ENCODE measurements at places on chromosomes 1 and 21. TPM values are rescaled to one million over a fixed set of nuclear protein-coding genes. Genes with fewer than 3 reads are reported as not detected.

DCDC2B gene
- total RNA-seq: not detected

DNA sequence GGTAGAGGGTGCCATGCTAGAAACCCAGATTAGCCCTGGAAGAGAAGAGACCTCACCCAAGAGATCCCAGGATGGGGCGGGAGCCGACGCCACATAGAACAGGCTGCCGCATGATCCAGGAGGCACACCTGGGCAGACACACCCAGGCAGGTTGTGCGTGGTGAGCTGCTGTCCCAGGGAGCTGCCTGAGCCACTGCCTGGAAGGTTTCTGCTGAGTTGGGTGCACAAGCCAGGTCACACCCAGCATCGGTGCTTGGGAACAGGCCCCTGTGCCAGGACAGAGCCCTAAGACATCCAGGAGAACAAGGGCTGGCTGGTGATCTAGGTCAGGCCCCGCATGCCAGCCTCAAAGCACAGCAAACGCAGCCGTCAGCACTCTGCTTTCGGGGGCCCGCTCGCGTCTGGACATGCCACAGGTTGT lies 40.2 kb downstream of the CTNNBIP1 start:
- no peak for DNase-seq
- H3K27ac ChIP-seq: no peak overlapping the region
- H3K36me3 ChIP-seq: no peaks in the 10 kb centered on the region
- H3K27me3 ChIP-seq: no peaks in the 10 kb centered on the region

DNA sequence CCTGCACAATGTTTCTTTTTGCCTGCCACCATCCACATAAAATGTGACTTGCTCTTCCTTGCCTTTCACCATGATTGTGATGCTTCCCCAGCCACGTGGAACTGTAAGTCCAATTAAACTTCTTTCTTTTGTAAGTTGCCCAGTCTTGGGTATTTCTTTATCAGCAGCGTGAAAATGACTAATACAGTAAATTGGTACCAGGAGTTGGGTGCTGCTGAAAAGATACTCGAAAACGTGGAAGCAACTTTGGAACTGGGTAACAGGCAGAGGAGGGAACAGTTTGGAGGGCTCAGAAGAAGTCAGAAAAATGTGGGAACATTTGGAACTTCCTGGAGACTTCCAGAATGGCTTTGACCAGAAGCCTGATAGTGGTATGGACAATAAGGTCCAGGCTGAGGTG lies 425.3 kb downstream of the GPATCH2 start:
- H3K4me3 ChIP-seq: no peak overlapping the region
- H3K27ac ChIP-seq: no peak overlapping the region
- peaks cover 9% of the 10 kb centered on the region for H3K36me3 ChIP-seq
- no peaks in the 10 kb centered on the region for H3K4me1 ChIP-seq

GRCh38 chr1:91335603-91336002 lies 69.0 kb downstream of the HFM1 start:
- peaks cover 24% of the 10 kb centered on the region for H3K36me3 ChIP-seq
- H3K4me3 ChIP-seq: no peak overlapping the region
- no peak overlapping the region for H3K27ac ChIP-seq

DNA sequence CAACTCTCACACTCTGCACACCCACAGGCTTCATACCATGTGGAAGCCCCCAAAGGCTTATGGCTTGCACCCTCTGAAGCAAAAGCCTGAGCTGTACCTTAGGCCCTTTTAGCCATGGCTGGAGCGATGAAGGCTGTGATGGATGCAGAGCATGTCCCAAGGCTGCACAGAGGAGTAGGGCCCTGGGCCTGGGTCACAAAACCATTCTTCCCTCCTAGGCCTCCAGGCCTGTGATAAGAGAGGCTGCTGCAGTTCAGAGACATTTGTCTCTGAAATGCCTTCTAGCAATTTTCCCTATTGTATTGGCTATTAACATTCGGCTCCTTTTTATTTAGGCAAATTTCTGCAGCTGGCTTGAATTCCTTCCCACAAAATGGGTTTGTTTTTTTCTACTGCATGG lies 1707.7 kb downstream of the MRPL39 start:
- no peaks in the 10 kb centered on the region for H3K4me1 ChIP-seq
- no peak overlapping the region for H3K27ac ChIP-seq
- peaks cover 9% of the 10 kb centered on the region for H3K36me3 ChIP-seq
- no peaks in the 10 kb centered on the region for H3K27me3 ChIP-seq
- DNase-seq: no peak
- no peak overlapping the region for H3K4me3 ChIP-seq

- peak overlapping the region; percentile 68 for H3K27ac ChIP-seq
- H3K36me3 ChIP-seq: no peaks in the 10 kb centered on the region
- peaks cover 23% of the 10 kb centered on the region for H3K27me3 ChIP-seq
- H3K4me1 ChIP-seq: peaks cover 49% of the 10 kb centered on the region
Observed at GRCh38 chr1:31666263-31666963, 21.7 kb upstream of the PEF1 start.

LINGO4 gene
- not detected for total RNA-seq

DNA sequence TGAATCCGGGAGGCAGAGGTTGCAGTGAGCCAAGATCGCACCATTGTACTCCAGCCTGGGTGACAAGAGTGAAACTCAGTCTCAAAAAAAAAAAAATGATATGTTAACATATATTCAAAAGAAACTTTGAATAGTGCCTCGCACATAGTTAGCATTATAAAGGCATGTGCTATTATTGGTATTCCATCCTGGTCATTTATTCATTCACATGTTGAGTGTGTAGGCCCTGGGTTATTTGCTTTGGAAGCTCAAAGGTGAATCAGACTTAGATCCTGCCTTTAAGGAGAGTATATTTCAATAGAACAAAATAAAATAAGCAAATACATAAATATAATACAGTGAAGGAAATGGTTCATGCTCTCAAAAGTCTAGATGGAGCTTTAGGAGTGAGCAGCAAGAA lies 13.4 kb downstream of the SLC22A15 start:
- no peak overlapping the region for H3K27ac ChIP-seq
- no peaks in the 10 kb centered on the region for H3K27me3 ChIP-seq
- H3K4me3 ChIP-seq: no peak overlapping the region
- no peaks in the 10 kb centered on the region for H3K36me3 ChIP-seq
- peaks cover 12% of the 10 kb centered on the region for H3K4me1 ChIP-seq
- DNase-seq: no peak

DNA sequence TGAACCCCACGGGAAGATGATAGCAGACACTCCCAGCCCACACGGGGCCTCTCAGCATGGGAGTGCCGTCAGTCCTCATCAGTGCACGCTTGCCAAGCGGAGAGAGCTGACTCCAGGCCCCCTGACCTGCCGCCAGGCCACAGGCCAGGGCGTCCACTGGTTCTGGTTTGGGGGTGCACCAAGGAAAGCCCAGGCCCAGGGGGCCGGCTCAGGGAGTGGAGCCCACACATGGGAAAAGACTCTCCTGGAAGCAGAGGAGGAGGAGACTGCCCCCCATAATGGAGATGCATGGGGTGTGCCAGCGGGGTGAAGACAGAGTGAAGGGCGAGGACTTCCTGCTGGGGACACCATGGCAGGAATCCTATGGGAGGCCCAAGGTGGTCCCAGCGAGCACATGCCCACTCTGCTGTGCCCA lies 6.4 kb downstream of the TRIM11 start:
- H3K36me3 ChIP-seq: no peaks in the 10 kb centered on the region
- peaks cover 14% of the 10 kb centered on the region for H3K4me1 ChIP-seq
- H3K4me3 ChIP-seq: no peak overlapping the region
- H3K27me3 ChIP-seq: peaks cover 5% of the 10 kb centered on the region

- H3K36me3 ChIP-seq: no peaks in the 10 kb centered on the region
- DNase-seq: peak; percentile 71
- peaks cover 12% of the 10 kb centered on the region for H3K4me1 ChIP-seq
- no peaks in the 10 kb centered on the region for H3K27me3 ChIP-seq
- peak overlapping the region; percentile 91 for H3K4me3 ChIP-seq
Observed at GRCh38 chr1:198156111-198156744, 570 bp upstream of the NEK7 start.

- H3K27ac ChIP-seq: peak overlapping the region; percentile 9
- DNase-seq: no peak
- no peak overlapping the region for H3K4me3 ChIP-seq
- H3K36me3 ChIP-seq: no peaks in the 10 kb centered on the region
Observed at GRCh38 chr1:22556391-22557104, 6.7 kb upstream of the EPHA8 start.

TCEA3 gene
- 0.83 TPM for total RNA-seq

VANGL2 gene
- 79.4 TPM for total RNA-seq

TARBP1 gene
- 32.4 TPM for total RNA-seq

- no peak overlapping the region for H3K27ac ChIP-seq
- no peaks in the 10 kb centered on the region for H3K27me3 ChIP-seq
- no peaks in the 10 kb centered on the region for H3K36me3 ChIP-seq
- H3K4me1 ChIP-seq: no peaks in the 10 kb centered on the region
Observed at GRCh38 chr1:184915463-184916090, 58.7 kb downstream of the NIBAN1 start.

GRCh38 chr1:85465099-85465785 lies at the start of gene DDAH1:
Gene DDAH1 (minus strand): TSS chr1:85465159. CDS start chr1:85465045, 114 bp downstream.
- DNase-seq: no peak
- H3K27ac ChIP-seq: no peak within 1 kb of the TSS
- no peaks in the 10 kb centered on the region for H3K36me3 ChIP-seq
- H3K4me3 ChIP-seq: peak within 1 kb of the TSS; percentile 79
- H3K27me3 ChIP-seq: peaks cover 9% of the 10 kb centered on the region

CR1L gene
- total RNA-seq: not detected

DNA sequence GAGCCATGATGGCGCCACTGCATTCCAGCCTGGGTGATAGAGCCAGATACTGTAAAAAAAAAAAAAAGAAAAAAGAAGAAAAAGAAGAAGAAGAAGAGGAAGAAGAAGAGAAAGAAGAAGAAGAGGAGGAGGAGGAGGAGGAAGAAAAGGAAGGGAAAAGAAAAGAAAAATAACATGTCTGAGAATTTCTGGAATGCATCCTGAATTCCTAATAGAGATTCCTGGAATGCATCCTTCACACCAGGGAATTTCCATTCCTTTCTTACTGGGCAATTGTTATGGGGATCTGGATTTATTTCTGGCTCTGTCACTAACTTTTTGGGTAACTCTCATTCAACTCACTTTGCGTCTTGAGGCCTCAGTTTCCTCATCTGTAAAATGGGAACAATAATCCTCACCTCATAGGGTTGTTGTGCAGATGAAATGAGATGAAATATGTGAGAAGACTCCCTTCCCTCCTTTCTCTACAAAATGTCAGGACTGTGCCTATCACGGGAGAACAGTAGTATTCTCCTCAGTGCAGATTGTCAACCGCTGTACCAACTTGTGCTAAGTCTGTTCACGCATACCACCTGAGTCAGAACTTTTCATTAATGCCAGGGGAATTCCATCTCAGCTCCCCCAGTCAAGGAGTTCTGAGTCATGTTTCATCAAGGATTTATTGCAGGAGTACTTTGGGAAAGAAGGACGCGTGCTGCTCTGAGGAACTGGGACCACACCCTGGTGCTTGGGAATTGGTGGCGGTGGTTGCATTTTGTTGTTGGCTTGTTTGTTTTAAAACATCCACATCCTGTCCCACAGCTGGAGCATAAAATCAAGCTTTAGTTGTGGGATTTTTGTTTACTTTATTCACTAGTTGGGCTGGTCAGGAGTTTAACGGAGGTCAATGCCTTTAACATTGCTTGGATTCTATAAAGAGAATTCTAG lies 42.4 kb upstream of the ROR1 start:
- peaks cover 14% of the 10 kb centered on the region for H3K36me3 ChIP-seq
- no peak overlapping the region for H3K4me3 ChIP-seq
- no peaks in the 10 kb centered on the region for H3K27me3 ChIP-seq
- peaks cover 9% of the 10 kb centered on the region for H3K4me1 ChIP-seq

CELA3B gene
- not detected for total RNA-seq

- no peaks in the 10 kb centered on the region for H3K36me3 ChIP-seq
- H3K27ac ChIP-seq: no peak overlapping the region
- DNase-seq: no peak
Observed at GRCh38 chr21:32597205-32597604, 11.9 kb upstream of the TCP10L start.

- H3K27me3 ChIP-seq: peaks cover 22% of the 10 kb centered on the region
- H3K36me3 ChIP-seq: no peaks in the 10 kb centered on the region
- peak overlapping the region; percentile 89 for H3K27ac ChIP-seq
- H3K4me1 ChIP-seq: peaks cover 58% of the 10 kb centered on the region
- peak; percentile 64 for DNase-seq
- peak overlapping the region; percentile 57 for H3K4me3 ChIP-seq
Observed at GRCh38 chr1:6273380-6273891, 12.5 kb upstream of the GPR153 start.

RAB7B gene
- not detected for total RNA-seq

DNA sequence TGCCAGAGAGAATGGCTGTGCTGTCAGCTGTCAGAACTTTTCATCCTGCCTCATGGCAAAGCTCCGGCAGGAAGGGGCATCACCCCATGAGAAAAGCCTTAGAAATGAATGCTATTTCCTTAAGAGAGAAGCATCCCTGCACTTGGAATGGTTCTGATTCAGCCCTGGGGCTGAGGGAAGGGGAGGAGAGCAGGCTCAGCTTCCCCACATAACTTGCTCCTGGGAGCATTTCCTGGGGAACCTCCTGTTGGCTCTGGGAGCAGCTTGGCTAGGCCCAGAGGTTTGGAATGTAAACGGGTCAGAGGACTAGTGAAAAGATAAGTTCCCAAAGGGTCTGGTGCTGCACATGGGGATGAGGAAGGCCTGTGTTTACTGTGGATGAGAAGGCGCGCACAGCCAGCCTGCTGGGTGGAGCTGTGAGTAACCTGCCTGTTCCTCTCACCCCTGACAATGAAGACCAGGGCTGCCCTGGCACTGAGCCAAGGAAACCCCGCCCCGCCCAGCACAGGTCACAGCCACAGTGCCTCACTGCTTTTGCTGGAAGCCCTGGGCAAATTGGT lies 5.0 kb downstream of the PRELP start:
- H3K4me1 ChIP-seq: peaks cover 11% of the 10 kb centered on the region
- no peak for DNase-seq
- H3K27ac ChIP-seq: no peak overlapping the region
- no peaks in the 10 kb centered on the region for H3K36me3 ChIP-seq

MIXL1 gene
- 0.54 TPM for total RNA-seq

CRNN gene
- total RNA-seq: not detected

PADI2 gene
- total RNA-seq: 0.74 TPM

- peak overlapping the region; percentile 98 for H3K27ac ChIP-seq
- peaks cover 49% of the 10 kb centered on the region for H3K4me1 ChIP-seq
- H3K36me3 ChIP-seq: peaks cover 20% of the 10 kb centered on the region
- peaks cover 30% of the 10 kb centered on the region for H3K27me3 ChIP-seq
- peak overlapping the region; percentile 98 for H3K4me3 ChIP-seq
Observed at GRCh38 chr1:33346927-33347649, 26.2 kb upstream of the A3GALT2 start.

PPFIA4 gene
- 74.7 TPM for total RNA-seq

IER5 gene
- total RNA-seq: 8.8 TPM

DNA sequence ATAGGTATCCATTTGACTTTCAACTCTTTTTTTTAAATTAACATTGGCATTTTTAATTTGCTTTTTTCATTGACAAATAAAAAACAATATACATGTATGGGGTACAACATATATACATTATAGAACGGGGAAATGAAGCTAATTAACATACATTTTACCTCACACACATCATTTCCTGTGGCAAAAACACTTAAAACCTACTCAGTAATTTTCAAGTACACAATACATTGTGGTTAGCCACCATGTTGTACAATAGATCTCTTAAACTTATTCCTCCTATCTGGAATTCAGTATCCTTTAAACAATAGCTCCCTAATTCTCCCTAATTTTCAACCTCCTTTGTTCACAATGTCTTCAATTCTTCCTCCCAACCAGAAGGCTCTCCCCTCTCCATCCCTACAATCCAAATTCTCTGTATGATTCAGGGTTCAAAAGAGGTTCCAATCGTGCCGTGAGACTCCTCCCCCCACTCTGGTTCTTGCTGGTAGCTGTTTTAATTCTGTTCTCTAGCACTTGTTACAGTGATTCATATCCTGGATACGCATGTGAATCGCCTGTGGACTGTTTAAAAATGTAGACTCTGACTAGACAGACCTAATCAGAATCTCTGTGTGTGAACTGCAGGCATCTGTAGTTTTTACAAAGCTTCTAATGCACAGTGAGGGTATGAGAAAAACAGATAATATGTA lies 87.6 kb upstream of the DUSP10 start:
- H3K27me3 ChIP-seq: no peaks in the 10 kb centered on the region
- H3K4me1 ChIP-seq: no peaks in the 10 kb centered on the region
- no peak overlapping the region for H3K27ac ChIP-seq
- H3K36me3 ChIP-seq: no peaks in the 10 kb centered on the region
- no peak overlapping the region for H3K4me3 ChIP-seq

All from glutamatergic neuron (in vitro differentiated cells).